ENCODE measurements at places on chromosomes 11 and 22.

GRCh38 chr11:19365743-19366410 lies 125.1 kb upstream of the E2F8 start:
- DNase-seq, result no peak

- no peak for DNase-seq
Observed at GRCh38 chr11:70423523-70424505, 25.5 kb downstream of the CTTN start.

- no peak for DNase-seq
Observed at GRCh38 chr11:110356762-110357671, 60.6 kb upstream of the RDX start.

GRCh38 chr11:59271811-59272327 lies 59.1 kb upstream of the MPEG1 start:
- no peak for DNase-seq

DNA sequence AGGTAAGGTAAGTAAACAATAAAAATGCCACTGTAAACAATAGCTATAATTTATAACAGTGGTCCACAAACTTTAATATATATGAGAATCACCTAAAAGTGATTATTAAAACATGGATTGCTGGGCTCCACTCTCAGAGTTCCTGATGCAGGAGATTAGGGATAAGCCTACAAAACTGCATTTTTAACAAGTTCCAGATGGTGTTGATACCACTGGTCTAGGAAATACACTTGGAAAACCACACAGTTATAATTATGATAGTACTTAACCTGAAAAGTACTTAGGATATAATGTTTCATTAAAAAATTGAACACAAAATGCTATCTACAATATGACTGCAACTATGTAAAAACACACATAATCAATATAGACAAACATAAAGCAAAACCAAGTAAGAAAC lies 20.4 kb downstream of the FCHSD2 start:
- DNase-seq, result no peak

DNA sequence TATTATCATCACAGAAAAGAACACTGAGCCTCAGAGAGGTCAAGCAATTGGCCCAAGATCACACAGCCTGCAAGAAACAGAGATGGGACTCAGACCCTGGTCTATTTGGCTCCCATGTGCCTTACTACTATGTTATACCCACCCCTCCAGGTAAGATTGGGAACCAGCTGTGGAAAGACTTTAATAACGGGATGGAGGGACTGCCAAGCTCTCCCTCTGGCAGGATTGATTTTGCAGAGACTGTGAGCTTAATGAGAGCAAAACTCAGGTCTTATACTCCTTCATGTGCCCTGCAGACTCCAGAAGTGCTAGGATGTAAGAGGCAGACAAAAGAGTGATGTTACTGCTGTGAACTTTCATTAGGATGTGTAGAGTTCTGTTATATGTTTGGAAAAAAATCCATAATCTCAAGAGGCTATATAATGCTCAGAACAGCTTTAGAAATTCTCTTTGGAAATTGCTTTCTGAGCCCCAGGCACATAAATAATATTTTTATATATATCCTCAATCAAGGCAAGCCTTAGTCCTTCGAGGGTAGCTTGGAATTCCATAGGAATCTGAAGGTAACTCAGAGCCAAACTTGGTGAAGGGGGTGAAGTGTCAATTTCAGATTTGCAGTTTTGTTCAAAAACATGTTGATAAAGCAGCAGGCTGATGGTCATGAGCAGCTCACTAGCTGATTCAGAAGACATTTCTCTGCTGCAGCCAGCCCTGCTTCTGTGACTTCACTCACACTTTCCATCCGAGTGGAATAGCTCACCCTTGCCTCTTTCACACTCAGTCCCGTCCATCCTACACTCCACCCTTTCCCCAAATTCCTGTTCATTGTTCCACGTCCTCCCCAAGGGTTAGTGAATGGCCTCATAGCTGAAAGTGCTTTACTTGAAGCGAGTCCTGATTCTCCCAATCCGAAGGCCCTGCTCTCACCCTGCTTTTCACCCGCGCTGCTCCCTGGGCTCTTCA lies 188.8 kb downstream of the SNX19 start:
- no peak for DNase-seq

- DNase-seq, result no peak
Observed at GRCh38 chr11:34235591-34236071, 122.2 kb downstream of the ABTB2 start.

DNA sequence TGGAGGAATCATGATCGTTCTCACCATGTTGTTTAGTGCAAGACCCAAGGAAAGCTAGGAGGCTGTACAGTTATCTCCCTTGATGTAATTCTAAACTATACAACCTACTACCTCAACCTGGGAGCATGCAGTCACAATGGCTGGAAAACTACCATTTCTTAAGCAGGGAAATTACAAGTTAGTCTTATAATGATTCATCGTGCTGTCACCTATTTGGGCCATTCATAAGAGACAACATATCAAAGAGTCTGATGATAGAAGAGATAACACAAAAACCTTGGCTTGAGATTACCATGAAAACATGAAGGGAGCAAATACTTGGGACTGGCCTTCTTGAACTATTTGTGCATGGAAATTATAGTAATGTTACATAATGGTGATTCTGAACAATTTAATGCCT lies 30.5 kb upstream of the BLID start:
- no peak for DNase-seq

- no peak for DNase-seq
Observed at GRCh38 chr11:63915961-63916836, 765 bp downstream of the RCOR2 start.

GRCh38 chr22:50531962-50532674 lies 2.3 kb upstream of the TYMP start:
- DNase-seq, result no peak

- no peak for DNase-seq
Observed at GRCh38 chr11:111388842-111389241, 9.8 kb upstream of the POU2AF1 start.

Data from T-helper 1 cell (primary cell).